Lower lobe of right lung (tissue), 2 donors: ENCODE measurements at places on chromosomes 1 and 21. TPM values are rescaled to one million over a fixed set of nuclear protein-coding genes. Genes with fewer than 3 reads are reported as not detected.

GRCh38 chr1:210685295-210685650 is 356.6 kb downstream of the HHAT start:
- DNase-seq, result no peak

- no peak for DNase-seq
Measured at GRCh38 chr1:211711315-211711705, 35.9 kb upstream of the NEK2 start.

DNA sequence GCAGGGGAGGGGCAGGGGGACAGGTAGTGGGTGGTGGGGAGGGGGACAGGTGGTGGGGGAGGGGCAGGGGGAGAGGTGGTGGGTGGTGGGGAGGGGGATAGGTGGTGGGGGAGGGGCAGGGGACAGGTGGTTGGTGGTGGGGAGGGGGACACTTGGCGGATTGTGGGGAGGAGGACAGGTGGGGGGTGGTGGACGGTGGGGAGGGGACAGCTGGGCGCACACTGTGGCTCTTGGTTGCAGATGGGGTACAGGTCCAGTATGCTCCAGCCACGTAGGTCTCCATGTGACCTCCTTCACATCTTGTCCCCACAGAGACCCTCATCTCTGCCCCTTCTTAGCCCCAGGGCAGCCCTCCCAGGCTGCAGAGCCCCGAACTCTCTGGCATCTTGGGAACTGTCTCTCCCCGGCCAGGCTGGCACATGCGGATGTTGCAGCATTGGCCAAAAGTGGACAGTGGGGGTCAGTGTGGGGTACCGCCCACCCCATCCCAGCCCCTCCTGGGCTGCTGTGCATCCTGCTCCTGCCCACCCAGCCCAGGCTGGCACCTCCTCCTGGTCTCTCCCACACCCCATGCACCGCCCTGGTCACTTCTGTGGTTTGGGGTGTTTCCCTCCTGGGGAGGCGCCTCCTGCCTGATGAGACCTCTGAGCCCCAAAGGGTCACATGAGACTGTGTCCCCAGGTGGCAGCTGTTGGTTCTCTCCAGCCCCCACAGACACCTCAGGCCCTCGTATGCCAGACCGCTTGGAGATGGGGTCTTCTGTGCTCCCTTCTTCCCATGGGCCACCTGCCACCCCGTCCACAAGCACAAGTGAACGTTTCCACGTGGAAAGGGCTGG is 7.6 kb upstream of the SLC19A1 start:
- peak; percentile 60 for DNase-seq

GRCh38 chr1:73359001-73359400 is 839.0 kb downstream of the LRRIQ3 start:
- DNase-seq, result no peak

- no peak for DNase-seq
Measured at GRCh38 chr1:205260948-205261732, 33.4 kb downstream of the TMCC2 start.

GRCh38 chr1:165686121-165686970 is 12.0 kb downstream of the ALDH9A1 start:
- no peak for DNase-seq

DNA sequence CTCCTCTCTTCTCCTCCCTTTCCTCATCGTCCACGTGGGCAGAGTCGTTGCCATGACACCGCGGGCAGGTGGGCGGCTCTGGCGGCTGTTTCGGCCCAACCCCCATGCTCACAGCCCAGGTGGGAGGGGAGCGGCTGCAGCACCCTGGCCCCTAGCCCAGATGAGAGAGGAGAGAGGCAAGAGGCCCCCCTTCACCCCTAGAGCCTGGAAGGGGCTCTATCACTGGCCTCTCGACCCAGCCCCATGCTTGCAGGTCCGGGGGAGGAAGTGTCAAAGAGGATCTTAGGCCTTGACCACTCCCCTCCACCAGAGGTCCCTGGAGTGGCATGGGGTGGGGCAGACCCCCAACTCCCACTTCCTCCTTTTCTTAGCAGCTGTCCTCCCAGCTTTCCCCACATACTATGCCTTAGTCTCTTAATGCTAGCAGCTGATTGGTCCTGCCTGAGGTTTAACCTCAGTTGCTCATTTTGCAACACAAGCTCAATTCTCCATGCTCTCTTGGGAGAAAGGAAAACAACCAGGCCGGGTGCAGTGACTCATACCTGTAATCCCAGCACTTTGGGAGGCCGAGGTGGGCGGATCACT is 10.4 kb downstream of the DLGAP3 start:
- DNase-seq, result peak; percentile 64

DNA sequence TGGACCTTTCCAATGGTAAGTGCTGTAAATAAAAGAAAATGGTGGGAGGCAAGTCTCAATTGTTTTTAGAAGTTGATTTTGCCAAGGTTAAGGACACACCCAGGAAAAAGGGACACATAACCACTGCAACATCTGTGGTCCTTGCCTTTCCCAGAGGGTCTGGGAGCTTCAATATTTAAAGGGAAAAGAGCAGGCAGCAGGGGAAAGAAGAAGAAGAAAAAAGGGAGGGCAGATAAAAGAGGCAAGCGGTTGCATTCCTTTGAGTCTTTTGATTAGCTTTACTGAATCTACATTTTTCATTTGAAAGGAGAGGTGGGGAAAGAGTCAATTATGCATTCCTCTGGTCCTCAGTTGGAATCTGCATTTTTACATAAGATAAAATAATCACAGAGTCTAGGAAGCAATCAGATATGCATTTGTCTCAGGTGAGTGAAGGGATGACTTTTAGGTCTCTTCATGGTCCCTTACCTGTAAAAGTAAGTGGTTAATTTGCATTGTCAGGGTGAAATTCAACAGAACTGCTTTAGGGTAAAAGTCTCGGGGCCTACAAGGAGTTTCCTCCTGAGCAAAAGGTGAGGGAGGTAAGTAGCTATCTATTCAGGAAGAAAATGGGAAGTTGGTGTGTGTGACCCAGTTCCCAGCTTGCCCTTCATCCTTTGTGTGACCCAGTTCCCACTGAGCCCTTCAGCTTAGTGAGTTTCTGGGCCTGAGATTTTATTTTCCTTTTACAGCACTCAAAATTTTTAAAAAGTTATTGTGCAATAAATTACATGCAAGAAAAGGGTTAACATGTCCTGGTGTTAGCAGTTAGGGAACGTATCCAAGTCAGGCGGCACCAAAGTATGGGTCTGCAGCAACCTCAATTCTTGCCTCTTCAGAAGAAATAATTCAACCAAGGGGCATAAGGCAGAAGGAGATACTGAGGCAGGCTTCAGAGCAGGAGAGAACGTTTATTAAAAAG is 8.6 kb upstream of the CNIH3 start:
- no peak for DNase-seq

- DNase-seq, result no peak
Measured at GRCh38 chr1:151968058-151968457, 25.6 kb downstream of the S100A10 start.

- no peak for DNase-seq
Measured at GRCh38 chr21:18451670-18452069, 48.1 kb upstream of the TMPRSS15 start.

DNA sequence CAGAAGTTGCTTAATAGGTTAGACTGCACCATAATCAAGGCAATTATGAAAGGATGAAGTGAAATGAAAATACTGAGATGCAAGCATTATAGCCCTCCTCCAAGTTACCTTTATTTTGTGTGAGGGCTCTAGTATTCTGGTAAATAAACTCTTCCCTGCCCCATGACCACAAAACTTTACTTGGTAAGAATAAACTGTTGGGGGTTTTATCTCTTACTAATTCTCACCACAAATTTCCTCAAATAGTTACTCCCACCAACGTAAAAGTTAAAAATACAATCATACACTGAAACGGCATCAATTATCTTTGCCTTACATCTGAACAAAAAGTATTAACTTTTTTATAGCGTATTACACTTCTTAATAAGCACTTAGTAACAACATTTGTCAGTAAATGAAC is 29.5 kb downstream of the C21orf91 start:
- DNase-seq, result no peak

DNA sequence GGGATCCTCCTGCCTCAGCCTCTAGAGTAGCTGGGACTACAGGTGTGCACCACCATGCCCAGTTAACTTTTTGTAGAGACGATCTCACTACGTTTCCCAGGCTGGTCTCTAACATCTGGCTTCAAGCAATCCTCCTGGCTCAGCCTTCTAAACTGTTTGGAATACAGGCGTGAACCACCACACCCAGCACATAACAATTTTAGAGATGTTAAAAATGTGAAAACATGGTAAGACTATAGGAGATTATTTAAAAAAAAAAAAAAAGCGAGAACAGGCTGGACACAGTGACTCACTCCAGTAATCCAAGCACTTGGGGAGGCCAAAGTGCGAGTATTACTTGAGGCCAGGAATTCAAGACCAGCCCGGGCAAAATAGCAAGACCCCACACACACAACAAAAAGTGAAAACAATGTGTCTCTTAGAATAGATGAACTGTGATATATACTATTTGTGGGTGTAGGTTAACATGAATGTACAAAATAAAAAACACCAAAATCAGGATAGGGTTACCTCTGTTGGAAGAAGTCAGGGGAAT is 19.6 kb downstream of the CCDC18 start:
- DNase-seq, result no peak

- DNase-seq, result no peak
Measured at GRCh38 chr1:186093437-186093836, 281.6 kb downstream of the TPR start.

DNA sequence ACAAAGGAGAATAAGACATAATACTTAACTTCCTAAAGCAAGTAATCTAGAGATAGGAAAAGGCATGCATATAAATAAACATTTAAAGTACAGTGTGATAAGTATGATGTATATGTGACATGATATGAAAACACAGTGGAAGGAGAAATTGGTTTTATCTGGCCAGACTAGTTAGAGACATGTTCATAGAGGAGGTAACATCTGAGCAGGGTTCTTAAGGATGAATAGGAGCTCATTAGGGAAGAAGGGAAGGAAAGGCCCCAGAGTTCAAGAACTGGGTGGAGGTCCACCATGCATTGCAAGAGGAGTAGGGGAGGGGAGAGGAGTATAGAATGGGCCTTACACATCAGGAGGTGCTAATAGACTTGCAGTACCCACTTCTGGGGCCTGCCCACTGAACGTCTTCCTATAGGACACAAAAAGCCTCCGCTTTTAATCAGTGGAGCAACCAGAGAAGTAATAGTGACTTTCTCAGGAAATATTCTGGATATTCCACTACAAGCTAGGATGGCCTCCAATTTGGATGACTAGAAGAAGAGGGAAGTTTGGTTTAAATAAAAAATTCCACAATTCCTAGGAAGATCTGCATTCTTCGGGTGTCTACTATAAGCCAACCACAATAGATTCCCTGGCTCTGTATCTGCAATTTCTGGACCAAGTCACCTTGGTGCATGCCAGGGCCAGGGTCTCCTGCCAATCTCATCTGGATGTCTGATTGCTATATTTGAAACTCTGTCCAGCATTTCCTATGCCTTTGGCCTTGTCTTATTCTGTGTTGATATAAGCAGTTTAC is 41.9 kb downstream of the NGF start:
- DNase-seq, result no peak

DNA sequence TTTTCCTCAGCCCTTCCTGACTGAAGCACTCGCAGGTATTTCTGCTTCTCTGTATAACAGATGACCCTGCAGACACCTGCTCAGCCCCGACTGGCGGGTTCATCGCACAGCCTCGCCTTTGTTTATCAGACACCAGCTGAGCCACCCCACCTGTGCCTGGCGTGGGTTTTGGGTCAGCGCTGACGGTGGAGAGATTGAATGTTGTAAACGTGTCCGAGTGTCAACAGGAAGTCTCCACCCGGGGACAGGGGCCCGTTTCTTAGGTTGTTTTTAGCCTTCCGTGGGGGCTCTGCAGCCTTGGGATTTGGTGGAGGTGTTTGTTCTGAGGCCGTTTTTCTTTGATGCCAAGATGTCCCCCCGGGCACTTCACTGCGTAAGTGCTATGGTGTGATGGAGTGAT is 60.1 kb downstream of the COL18A1 start:
- DNase-seq, result no peak

GRCh38 chr1:243413431-243414151 is 157.8 kb downstream of the SDCCAG8 start:
- DNase-seq, result no peak

DNA sequence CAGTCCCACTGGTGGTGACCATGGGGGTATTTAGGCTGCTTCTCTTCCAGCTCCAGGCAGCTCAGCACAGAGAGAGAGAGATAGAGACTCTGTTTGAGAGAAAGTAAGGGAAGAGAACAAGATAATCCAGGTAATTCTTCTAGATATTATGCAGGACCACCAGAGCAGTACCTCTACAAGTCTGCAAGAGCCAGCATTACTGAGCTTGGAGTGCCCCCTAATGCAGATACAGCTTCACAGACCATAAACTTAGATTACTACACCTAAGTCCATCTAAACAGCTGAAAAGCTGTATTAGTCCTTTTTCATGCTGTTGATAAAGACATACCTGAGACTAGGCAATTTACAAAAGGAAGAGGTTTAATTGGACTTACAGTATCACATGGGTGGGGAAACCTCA is 570.3 kb downstream of the LRRIQ3 start:
- DNase-seq, result no peak

The HTR6 gene
- total RNA-seq, result not detected

The DCST1 gene
- not detected for total RNA-seq

The SLC2A5 gene
- 1.7 TPM for total RNA-seq

The NIBAN1 gene
- total RNA-seq, result 44.8 TPM

The AMY1A gene
- total RNA-seq, result 5.8 TPM

The CA14 gene
- total RNA-seq, result 0.38 TPM

The APCS gene
- not detected for total RNA-seq

The CELA3B gene
- not detected for total RNA-seq

The IFFO2 gene
- 9.8 TPM for total RNA-seq

The LRRC53 gene
- total RNA-seq, result not detected

The S100A2 gene
- 3.8 TPM for total RNA-seq

The LRRC39 gene
- 0.71 TPM for total RNA-seq

The S100A7A gene
- total RNA-seq, result not detected
